Activated naive CD8-positive, alpha-beta T cell treated with anti-CD3 and anti-CD28 coated beads, Interleukin-2, amount 50 U/mL, for 24 hours (primary cell): ENCODE measurements at places on chromosomes 11 and 22.

- no peaks in the 10 kb centered on the region for H3K27me3 ChIP-seq
- H3K4me1 ChIP-seq: peaks cover 20% of the 10 kb centered on the region
- no peak for DNase-seq
- H3K27ac ChIP-seq: no peak overlapping the region
- no peak overlapping the region for H3K4me3 ChIP-seq
- peaks cover 18% of the 10 kb centered on the region for H3K36me3 ChIP-seq
Measured at GRCh38 chr11:3046190-3046589, 11.0 kb downstream of the CARS1 start.

GRCh38 chr11:126167488-126167887 lies 44.0 kb downstream of the RPUSD4 start:
- H3K27me3 ChIP-seq: no peaks in the 10 kb centered on the region
- no peaks in the 10 kb centered on the region for H3K4me1 ChIP-seq
- no peak overlapping the region for H3K4me3 ChIP-seq

DNA sequence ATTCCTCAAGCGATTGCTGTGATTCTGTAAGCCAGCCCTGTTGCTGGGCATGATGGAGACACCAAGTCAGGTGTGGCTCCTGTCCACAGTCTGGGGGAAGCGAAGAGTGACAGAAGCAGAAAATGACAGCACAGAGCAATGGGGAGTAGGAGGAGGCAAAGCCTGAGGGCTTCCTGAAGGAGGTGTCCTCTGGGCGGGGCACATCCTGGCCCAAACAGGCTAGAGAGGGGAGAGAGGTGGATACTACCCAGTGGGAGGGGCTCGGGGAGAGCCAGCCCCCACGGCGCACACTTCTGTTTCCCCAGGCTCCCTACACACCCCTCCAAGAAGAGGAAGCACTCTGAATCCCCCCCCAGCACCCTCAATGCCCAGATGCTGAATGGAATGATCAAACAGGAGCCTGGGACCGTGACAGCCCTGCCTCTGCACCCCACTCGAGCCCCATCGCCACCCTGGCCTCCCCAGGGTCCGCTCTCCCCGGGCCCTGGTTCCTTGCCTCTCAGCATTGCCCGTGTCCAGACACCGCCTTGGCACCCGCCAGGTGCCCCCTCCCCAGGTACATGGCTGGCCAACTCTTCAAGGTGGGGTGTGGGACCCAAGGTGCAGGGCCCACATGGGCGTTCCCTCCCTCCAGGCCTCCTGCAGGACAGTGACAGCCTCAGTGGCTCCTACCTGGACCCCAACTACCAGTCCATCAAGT lies 18.9 kb downstream of the MYRF start:
- H3K27me3 ChIP-seq: no peaks in the 10 kb centered on the region
- H3K36me3 ChIP-seq: no peaks in the 10 kb centered on the region
- H3K4me3 ChIP-seq: no peak overlapping the region
- no peaks in the 10 kb centered on the region for H3K4me1 ChIP-seq
- no peak for DNase-seq

DNA sequence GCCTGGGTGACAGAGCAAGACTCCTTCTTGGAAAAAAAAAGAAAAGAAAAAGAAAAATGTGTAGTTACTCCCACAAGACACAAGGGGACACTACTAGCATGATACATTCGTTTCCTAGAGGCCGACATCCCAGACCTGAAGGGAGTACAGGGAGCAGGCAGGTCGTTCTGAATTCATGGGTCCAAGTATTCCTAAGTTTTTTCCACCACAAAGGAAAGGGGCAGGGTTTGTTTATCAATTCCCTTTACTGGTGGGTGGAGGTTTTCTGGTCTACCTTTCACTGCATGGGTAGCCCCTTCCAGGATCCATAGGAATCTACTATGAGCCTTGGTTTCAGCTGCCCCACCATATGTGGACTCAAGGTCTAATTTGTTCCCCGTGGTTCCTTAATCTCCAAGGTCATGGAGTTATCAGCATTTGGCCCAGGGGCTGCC lies 11.8 kb downstream of the TIGD3 start:
- no peak overlapping the region for H3K4me3 ChIP-seq
- H3K36me3 ChIP-seq: no peaks in the 10 kb centered on the region
- H3K27ac ChIP-seq: no peak overlapping the region

DNA sequence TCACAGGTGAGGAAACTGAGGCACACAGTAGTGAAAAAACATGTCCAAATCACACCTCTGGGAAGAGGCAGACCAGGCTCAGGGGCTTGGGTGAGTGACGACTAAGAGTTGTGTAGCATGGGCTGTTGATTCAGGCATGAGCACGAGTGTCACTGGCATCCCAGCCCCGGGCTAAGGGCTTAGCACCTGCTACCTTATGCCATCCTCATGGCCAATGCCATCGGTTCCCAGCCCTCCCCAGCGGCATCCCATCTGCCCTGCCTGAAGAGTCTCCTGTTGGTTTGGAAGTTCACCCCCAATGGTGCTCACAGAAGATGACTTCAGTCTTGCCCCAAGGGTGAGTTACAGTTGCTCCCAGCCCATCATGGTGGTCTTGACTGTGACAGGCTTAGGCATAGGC lies 22.4 kb downstream of the MB start:
- no peaks in the 10 kb centered on the region for H3K36me3 ChIP-seq
- H3K27me3 ChIP-seq: peaks cover 6% of the 10 kb centered on the region
- DNase-seq: no peak

DNA sequence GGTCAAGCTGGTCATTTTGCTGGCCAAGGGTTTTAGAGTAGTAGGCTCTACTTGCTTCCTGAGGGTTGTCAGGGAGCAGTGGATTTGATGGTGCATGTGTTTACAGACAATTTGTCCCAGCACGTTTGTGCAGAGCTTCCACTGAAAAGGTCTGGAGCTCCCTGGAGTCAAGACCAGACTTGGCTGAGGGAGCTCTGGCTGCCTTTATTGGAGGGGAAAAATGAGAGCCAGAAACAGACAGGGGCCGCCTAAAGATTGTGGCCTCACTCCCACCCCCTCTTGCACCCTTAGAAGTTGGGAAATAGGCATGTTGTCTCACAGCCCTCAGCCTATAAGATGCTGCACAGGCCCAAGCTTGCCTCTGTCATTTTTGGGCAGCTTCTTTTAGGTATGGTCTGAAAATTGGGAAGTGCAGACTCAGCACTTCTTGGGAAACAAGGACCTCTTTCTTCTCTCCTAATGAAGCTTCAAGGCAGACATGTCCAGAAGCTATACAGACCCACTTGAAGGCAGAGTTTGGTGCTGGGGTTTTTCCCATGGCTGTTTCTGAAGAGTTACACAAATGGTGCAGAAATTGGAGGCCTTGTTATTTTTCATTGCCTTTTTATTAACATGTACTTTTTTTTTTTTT lies 55.1 kb downstream of the AMOTL1 start:
- H3K4me1 ChIP-seq: no peaks in the 10 kb centered on the region
- H3K27me3 ChIP-seq: no peaks in the 10 kb centered on the region
- no peak overlapping the region for H3K4me3 ChIP-seq
- no peak for DNase-seq
- H3K27ac ChIP-seq: no peak overlapping the region

- H3K27me3 ChIP-seq: no peaks in the 10 kb centered on the region
- H3K4me1 ChIP-seq: no peaks in the 10 kb centered on the region
- no peak overlapping the region for H3K27ac ChIP-seq
- DNase-seq: no peak
- H3K36me3 ChIP-seq: peaks cover 6% of the 10 kb centered on the region
- no peak overlapping the region for H3K4me3 ChIP-seq
Measured at GRCh38 chr11:126229858-126230540, 18.4 kb downstream of the FAM118B start.

GRCh38 chr22:33565580-33565995 lies 354.7 kb downstream of the LARGE1 start:
- no peaks in the 10 kb centered on the region for H3K36me3 ChIP-seq
- peaks cover 32% of the 10 kb centered on the region for H3K4me1 ChIP-seq
- H3K27me3 ChIP-seq: no peaks in the 10 kb centered on the region
